Pancreas (tissue), 10 donors: ENCODE measurements at places on chromosomes 16 and 17. TPM values are rescaled to one million over a fixed set of nuclear protein-coding genes. Genes with fewer than 3 reads are reported as not detected.

DNA sequence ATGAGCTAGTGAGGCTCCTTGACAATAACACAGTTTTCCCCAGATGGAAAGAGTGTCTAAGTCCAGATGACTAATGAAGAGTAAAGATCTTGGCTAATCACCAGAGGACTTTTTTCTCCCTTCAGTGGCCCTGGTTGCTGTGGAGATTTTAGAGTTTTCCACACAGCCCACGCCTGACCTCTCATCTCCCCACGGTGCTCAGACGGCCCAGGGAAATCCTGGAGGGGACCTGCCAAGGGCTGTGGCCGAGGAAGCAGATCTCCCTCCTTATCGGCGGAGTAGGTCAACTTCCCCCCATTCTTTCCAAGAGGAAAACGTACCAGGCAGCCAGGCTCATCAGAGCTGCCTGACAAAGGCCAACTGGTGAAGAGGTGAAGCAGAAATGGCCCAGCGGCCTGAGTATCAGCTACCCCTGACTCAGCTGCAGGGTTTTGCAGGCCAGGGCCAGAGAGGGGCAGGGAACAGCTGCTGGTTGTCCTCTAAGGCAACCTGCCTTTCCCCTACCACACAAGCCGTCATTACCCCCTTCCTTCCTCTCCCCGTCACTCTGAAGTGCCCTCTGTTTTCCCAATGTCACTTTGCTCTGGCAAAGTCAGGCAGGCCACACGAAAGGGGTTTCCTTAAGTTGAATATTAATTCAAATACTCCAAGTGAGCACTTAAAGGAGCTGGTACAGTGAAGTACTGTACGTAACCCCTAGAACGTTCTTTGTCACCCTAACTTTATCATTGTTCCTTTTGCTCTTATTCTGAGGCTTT is 140.2 kb upstream of the ADAMTS18 start:
- H3K4me3 ChIP-seq = no peak overlapping the region
- H3K4me1 ChIP-seq = no peaks in the 10 kb centered on the region
- H3K27ac ChIP-seq = no peak overlapping the region
- no peak for DNase-seq

Gene PRSS21
- 0.99 TPM for polyA plus RNA-seq

- no peaks in the 10 kb centered on the region for H3K4me1 ChIP-seq
- H3K27me3 ChIP-seq = no peaks in the 10 kb centered on the region
- no peaks in the 10 kb centered on the region for H3K36me3 ChIP-seq
- DNase-seq = no peak
- no peak overlapping the region for H3K27ac ChIP-seq
- no peak overlapping the region for H3K4me3 ChIP-seq
Measured at GRCh38 chr16:24975428-24975889, 39.7 kb downstream of the ARHGAP17 start.

- peaks cover 16% of the 10 kb centered on the region for H3K4me1 ChIP-seq
- peak; percentile 5 for DNase-seq
- no peaks in the 10 kb centered on the region for H3K27me3 ChIP-seq
- peak overlapping the region; percentile 71 for H3K27ac ChIP-seq
- no peak overlapping the region for H3K4me3 ChIP-seq
Measured at GRCh38 chr17:44069974-44070454, 521 bp upstream of the G6PC3 start.
